ENCODE measurements at places on chromosomes 3 and 15.

GRCh38 chr3:51966016-51966415, 1.2 kb downstream of the PCBP4 start:
- no peak for DNase-seq

DNA sequence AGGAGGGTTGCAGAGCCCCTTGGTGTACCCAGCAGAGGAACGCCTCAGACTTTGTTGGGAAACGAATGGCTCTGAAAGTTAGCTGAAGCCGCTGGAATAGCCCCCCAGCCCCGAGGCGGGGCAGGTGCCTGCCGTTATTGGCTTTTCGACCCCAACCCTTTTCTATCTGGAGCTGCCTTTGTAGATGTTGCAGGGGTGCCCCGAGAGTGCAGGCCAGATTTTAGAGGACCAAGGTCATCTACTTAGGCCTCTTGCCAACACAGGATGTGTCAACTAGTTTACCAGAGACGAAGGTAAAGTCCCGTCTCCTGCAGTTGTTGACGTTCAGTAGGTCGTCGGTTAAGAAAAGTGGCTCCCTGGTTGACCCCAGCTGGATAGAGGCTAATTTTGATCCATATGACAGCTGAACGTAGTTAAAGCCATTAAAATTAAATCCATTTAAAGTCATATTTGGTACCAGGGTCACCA, 579 bp upstream of the UBE3A start:
- DNase-seq, result no peak

DNA sequence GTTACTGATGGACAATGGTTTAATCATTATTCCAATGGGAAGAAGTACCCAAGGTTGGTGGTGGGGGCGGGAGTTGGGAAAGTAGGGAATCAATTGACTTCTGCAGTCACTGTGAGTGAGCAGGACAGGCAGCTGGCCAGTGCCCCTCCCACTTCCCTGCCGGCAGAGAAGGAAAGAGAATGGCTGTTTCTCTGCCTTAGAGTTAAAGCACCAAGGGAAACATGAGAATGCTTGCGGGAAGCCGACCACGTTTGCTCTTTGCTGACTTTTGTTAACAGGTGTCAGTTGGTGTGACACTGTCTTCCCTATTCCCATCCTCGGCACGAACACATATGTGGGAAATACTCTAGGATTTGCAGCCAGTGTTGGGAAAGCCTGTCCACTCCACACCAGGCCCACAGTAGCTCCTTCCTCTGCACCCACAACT, 33.5 kb upstream of the MFSD1 start:
- DNase-seq, result peak; percentile 47

- DNase-seq, result no peak
Observed at GRCh38 chr3:58041826-58042324, 33.7 kb downstream of the FLNB start.

GRCh38 chr15:40821195-40821594, 7.3 kb downstream of the PPP1R14D start:
- no peak for DNase-seq

DNA sequence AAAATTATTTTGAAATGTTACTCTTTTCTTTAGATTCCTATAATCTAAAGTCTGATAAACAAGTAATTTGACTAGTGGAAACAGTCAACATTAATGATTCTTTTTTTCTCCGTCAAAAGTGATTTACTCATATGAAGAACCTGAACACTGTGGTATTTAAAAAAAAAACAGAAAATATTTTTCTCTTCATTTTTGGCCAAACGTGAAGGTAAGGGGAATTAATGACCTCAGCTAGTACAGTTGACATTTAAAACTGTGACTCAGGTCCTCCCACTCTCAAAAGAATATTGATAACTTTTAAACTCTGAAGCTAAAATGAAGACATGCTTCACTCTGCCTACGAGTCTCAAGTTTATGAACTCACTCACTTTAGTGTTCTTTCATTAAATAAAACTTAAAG, 34.5 kb downstream of the TIGIT start:
- DNase-seq, result no peak

DNA sequence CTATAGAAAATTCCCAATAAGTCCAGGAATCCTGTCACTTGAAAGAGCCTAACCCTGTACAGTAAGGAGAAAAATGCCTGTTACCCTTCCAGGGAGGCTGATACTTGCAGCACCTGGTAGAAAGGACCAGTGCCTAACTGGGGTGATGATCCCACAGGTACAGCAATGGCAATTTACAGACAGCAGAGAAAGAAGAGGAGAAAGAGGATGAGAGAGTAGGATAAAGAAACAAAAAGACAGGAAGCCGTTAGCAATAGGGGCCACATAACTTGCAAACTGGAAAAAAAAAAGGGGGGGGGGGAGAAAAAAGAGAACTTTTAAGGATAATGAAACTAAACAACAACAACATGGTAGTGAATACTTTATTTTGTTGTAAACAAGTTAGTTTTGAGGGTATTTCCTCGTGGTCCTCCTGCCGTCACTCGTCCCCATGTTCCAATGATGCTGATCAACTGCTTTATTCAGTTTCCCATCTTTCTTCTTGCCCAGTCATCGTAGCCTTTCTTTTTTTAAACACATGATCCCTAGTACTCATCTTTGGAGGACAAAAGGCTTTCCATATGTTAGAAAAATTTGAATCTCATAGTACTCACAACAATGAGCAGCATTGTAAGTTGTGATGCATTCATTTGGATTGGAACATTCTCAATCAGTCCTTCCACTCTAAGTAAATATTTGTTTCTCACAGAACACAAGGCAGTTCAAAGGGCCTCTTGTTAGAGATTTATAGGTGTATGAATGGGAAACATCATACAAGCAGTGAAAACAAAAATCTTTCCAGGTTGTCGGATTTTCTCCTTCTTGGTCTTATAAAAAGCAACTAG, 8.6 kb downstream of the TM4SF1 start:
- DNase-seq, result no peak

DNA sequence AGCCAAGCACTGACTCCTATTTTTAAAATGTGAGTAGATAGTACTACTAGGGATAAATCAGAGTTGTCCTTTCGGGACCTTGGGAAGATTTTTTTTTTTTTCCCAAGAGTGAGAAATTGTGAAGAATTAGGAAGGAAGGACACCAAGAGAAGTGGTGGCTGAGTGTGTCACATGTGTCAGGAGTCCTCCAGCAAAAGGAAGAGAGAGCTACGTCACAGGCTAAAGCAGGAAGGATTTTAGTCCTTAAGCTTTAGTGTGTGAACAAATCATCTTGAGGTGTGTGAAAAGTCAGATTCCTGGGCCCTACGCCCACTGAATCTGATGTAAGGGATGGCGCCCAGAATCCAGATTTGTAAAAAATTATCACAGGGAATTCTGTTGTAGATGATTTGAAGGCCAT, 172.7 kb downstream of the SERPINI1 start:
- DNase-seq, result no peak

GRCh38 chr3:161854232-161854771, 357.7 kb downstream of the OTOL1 start:
- DNase-seq, result no peak

- DNase-seq, result no peak
Observed at GRCh38 chr15:61025308-61025707, 203.8 kb downstream of the RORA start.

DNA sequence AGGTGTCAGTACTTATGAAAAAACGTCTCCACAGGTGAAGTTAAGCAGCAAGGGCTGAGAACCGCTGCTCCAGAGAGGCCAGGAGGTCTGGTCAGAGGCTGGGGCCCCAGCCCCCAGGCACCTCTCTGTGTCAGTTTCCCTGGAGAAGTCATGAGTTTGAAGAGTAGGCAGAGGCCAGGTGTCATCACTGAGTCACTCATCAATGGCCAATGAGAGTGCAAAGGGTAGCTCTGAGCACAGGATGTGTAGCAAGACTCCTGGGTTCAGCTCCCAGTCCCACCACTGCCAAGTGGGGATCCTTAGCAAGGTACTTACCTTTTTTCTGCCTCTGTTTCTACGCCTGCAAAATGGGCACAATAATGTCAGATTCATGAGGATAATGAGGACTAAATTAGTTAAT, 47.9 kb downstream of the CORO2B start:
- no peak for DNase-seq

DNA sequence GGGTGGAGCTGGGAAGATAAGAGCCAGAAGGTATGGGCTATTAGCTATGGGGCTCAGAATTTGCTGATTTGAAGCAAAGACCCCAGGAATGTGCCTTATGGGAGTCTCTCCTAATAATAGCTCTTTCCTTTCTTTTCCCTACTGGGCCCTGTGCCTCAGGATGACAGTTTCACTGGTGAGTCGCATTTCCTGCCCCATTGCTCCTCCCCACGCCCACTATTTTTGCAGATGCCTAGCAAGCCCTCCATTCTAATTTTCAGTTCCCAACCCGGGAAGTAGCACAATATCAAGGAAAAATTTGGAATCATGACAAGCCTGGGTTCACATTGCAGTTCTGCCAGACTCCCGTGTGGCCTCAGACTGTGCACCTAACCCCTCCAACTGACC, 583 bp downstream of the IL17RE start:
- no peak for DNase-seq

GRCh38 chr3:53318522-53318921, 28.8 kb downstream of the DCP1A start:
- no peak for DNase-seq

DNA sequence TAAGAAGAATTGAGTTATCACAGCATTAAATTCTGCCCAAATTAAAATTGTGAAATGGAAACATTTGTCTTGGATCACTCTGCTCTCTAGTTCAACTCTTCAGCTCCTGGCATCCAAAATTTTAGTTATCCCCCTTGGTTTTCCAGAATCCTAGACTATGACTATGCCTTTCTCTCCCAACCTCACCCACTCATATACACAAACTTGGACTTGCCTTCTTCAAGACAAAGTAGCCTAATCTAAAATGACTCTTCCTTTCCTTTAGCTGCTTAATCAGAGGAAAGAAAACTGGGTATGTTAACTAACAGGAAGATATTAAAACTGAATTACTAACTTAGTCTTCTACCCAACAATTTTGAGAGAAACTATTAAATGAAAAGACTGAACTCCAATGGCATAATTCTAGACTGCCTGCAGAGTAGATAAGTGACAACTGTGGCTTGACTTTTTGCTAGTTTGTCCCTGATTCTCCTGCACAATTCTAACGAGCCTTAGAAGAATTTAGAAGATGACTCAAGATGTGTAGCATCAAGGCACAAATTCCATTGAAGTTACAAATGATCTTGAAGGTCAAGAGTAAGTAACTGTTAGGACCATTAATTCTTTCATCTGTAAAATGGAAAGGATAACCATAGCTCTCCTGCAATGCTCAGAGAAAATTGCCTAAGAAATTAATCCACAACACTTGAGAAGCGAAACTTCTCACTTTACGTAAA, 5.2 kb upstream of the GOLIM4 start:
- no peak for DNase-seq

GRCh38 chr3:150275941-150276340, 132.2 kb upstream of the TSC22D2 start:
- DNase-seq, result no peak

- no peak for DNase-seq
Observed at GRCh38 chr3:169289273-169289672, 374.2 kb downstream of the MECOM start.

DNA sequence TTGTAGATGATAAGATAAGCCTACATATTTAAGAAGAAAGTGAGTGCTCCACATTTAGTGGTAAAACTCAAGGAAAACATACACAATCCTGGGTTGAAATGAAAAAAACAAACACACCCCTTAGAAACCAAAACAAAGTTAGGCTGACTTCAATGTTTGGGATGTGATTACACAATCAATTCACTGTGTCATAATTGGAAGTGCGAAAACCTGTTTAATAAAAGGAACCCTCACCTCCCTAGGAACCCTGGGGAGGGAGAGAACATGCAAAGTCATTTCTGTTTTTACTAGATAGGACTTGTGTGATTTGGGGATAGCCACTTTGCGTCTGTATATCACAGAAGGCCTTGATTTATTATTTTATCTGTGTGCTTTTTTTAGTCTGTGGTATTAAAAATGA, 275.0 kb downstream of the NFKBIZ start:
- DNase-seq, result no peak

GRCh38 chr15:61229883-61230180, 730 bp upstream of the RORA start:
- no peak for DNase-seq

DNA sequence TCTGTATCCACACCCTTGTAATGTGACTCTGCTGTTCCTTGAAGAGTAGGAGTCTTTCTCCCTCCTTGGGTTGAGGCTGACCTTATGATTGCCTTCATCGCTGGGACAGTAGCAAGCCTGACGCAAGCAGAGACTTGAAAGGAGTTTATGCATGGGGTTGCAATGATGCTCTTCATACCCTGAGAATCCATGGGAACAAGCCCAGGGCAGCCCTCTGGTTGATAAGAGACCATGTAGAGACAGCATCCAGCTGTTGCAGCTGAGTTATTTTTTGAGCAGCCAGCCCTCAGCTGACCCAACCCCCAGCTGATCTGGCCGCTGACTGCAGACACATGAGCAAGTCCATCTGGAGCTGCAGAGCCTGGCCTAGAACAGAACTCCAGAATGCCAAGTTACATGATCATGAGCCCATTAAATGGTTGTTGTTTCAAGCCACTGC, 60.6 kb upstream of the ARNT2 start:
- DNase-seq, result no peak

GRCh38 chr3:102230057-102230456, 204.8 kb upstream of the ZPLD1 start:
- DNase-seq, result no peak

- DNase-seq, result no peak
Observed at GRCh38 chr15:64038878-64039610, 7.2 kb downstream of the DAPK2 start.

GRCh38 chr15:91857224-91857585, 3.7 kb downstream of the SLCO3A1 start:
- DNase-seq, result no peak

GRCh38 chr3:86175593-86176444, 815.1 kb downstream of the VGLL3 start:
- peak; percentile 10 for DNase-seq

DNA sequence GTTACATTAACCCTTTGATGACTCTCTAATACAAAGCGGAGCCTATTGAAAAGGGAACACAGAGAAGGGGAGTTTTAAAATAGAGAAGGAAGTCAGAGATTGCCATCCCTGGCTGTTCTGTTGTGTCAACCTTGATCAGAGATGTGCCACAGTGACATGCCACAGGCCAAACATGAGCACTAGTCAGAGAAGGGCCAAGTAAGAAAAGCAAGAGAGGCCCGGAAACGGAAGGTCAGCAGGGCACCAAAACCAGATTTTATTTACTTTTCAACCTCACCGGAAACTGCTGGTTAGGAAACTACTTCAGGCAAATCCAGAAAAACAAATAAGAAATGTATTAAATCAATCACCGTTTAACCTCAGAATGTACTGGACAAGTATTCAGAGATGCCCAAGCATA, 171.8 kb downstream of the ALCAM start:
- DNase-seq, result no peak

DNA sequence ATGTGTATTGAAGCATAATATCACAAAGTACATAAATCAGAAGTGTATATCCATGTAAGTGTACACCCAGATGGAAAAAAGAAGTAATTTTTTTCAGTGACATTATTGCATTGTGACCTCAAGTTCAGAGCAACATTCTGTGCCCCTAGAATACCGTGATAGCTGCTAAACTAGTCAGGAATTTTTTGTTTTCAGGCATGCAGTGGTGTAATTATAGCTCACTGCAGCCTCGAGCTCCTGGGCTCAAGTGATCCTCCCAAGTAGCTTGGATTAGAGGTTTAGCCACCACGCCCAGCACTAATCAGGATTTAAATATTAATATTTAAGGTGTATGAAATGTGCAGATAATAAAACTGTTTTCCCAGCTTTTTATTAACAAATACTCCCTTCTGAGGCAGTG, 25.5 kb downstream of the SEC62 start:
- DNase-seq, result no peak

Measured in H7 (cell line).